ENCODE measurements at places on chromosomes 2 and 18.

GRCh38 chr2:134897932-134898331, 20.7 kb upstream of the CCNT2 start:
- no peak for DNase-seq

DNA sequence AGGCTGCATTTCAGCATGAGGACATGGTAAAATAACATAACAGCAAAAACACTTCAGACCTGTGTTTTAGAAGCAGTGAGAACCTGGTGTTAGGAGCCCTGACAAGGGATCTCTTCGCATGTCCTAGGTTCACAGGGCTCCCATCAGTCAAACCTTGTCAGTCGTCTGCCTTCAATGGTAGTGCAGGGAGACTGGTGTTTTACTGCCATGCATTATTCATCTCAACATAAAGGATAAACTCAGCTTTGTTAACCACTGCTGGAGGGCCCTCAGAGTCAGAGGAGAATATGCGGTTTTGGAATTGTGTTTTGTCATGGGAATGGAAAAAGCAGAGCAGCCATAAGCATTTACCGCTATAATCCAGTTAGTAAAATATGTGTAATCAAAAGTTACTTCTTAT, 275.9 kb upstream of the GCFC2 start:
- no peak for DNase-seq

DNA sequence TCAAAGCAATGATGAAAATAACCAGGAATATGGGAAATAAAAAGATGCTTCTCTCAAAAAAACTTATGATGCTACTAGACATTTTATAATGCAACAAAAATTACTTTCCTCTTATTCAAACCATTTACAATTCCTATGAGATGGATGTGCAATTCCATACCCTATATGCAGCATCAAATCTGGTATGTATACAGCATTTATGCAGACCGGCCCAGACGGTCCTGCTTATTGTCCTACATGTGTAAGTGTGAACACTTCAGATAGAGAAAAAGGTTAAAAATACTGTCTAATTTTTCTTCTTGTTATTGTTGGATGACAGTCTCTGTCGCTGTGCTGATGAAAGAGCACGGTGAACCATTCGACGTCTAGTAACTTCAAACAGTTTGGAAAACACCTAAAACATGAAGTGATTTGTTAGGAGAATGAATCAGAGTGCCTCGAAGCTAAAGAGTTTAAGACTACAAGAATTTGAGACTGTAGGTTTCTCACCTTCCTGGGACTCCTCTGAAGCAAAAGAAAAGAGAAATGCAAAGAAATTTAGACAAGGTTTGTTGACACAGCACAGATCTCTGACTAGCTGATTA, 80.8 kb downstream of the ATL2 start:
- DNase-seq: no peak

- DNase-seq: no peak
These were observed 12.8 kb downstream of the LRP2 start for GRCh38 chr2:169349535-169349934.

DNA sequence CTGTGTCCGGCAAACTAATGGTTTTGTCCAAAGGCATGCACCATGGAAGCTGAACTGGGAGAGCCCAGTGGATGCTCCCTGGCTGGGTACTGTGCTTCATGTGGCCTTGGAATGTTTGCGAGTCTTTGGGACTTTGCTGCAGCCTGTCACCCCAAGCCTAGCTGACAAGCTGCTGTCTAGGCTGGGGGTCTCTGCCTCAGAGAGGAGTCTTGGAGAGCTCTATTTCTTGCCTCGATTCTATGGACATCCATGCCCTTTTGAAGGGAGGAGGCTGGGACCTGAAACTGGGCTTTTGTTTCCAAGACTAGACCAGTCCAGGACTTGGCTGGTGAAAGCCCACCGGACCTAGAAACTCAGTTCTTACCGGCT, 1.7 kb downstream of the MARS2 start:
- no peak for DNase-seq

GRCh38 chr2:224596289-224596688, 11.1 kb upstream of the CUL3 start:
- no peak for DNase-seq

- no peak for DNase-seq
These were observed 318.7 kb downstream of the PDE11A start for GRCh38 chr2:177753682-177754491.

All from stimulated activated CD8-positive, alpha-beta memory T cell treated with anti-CD3 and anti-CD28 coated beads, Interleukin-2, amount 100 ng/mL, for 48 hours (primary cell).